ENCODE measurements at places on chromosomes 13 and 19. TPM values are rescaled to one million over a fixed set of nuclear protein-coding genes. Genes with fewer than 3 reads are reported as not detected.

GRCh38 chr19:4016486-4016885 lies 8.9 kb downstream of the PIAS4 start:
- no peak for DNase-seq

- DNase-seq: no peak
Observed at GRCh38 chr19:43806848-43807247, 4.6 kb upstream of the LYPD5 start.

GRCh38 chr19:7769171-7769570 lies 6.1 kb downstream of the CLEC4M start:
- DNase-seq: no peak

HPN gene
- 0.17 TPM for total RNA-seq

DAND5 gene
- 0.09 TPM for total RNA-seq
